ENCODE measurements at places on chromosomes 16 and 17.

- DNase-seq, result no peak
Measured at GRCh38 chr17:15516150-15516549, 47.1 kb downstream of the TVP23C start.

DNA sequence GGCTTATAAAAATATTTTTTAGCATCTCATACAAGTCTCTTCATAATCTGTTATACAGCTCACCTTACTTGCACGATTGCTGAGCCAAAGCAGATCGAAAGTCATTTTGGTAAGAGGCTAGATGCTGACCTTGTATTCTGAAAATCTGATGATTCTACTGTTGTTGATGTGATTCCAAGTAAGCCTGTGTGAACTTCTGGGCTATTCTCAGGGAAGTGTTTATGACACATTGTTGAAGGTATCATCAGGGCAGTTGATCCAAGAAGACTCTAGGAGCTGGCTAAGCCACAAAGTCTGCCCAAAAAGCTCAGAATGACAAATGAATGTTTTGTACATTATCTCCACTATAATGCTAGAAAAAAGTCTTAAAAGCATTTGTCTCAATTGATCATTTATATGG is 16.0 kb downstream of the OMG start:
- DNase-seq, result no peak

- no peak for DNase-seq
Measured at GRCh38 chr16:50311134-50311528, 44.8 kb downstream of the ADCY7 start.

- DNase-seq, result peak; percentile 54
Measured at GRCh38 chr17:57834146-57834741, 15.6 kb downstream of the MRPS23 start.

- DNase-seq, result peak; percentile 52
Measured at GRCh38 chr16:64151990-64152767, 969.7 kb downstream of the CDH11 start.

- DNase-seq, result no peak
Measured at GRCh38 chr17:10192461-10192860, 5.9 kb downstream of the GAS7 start.

- no peak for DNase-seq
Measured at GRCh38 chr17:58684003-58684402, 7.8 kb downstream of the TEX14 start.

DNA sequence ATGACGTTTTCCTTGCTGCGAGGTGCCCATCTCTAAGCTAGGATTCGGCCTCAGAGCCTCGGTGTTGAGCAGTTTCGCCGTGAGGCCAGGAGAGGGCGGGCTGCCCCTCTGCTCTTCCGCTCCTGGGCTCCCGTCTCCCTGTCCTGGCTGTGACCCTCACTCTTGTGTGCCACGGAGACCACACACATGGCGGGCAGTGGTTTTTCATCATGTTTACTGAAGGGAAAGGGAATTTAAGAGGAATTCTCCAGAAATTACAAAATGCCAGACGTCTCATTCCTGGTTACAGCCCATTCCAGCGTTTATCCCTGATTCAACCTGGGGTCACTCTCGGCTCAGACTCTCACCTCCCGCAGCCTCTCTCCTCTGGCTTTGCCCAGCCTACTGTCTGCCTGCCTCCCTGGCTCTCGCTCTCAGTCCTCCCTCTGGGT is 96.8 kb upstream of the ELAC2 start:
- DNase-seq, result peak; percentile 31

- no peak for DNase-seq
Measured at GRCh38 chr17:75688209-75688825, 21.2 kb downstream of the SAP30BP start.

- peak; percentile 83 for DNase-seq
Measured at GRCh38 chr16:4052801-4053293, 63.4 kb downstream of the ADCY9 start.
